Prostate gland (tissue), 2 donors: ENCODE measurements at places on chromosomes 1 and 21.

GRCh38 chr1:28480308-28480707, 25.5 kb upstream of the RCC1 start:
- peak; percentile 7 for DNase-seq

DNA sequence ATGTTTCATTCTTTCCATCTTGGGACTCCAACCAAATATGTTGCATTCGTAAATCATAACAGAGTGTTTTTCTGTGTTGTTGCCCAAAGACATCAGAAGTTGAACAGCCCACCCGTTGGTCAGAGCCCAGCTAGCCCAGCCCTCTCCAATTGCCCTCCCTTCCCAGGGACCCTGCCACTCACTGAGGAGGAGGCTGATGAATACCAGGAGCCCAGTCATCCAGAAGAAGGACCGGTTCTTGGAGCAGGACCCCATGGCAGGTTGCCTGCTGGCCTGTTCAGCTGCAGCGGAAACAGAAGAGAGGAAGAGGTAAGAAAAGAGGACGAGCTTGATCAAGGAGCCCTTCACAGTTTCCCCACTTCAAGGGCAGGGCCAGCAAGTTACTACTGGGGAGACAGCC, 172.2 kb upstream of the ETV3 start:
- no peak for DNase-seq

DNA sequence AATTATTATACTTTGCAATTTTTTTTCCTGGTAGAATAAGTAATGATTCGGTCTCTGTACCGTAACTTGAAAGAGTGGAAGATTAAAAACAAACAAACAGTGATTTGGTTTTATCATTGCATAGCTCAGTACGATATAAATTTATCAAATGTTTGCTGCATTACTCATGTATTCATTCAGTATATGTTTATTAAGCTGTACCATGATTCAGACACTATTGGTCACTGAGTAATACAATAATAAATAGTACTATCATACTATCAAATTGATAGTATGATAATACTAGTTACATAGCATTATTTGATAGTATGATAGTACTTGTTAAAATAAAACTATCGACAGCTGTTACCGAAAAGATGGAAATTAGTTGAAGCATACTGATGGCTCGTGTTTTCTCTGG, 12.1 kb downstream of the CENPF start:
- no peak for DNase-seq

DNA sequence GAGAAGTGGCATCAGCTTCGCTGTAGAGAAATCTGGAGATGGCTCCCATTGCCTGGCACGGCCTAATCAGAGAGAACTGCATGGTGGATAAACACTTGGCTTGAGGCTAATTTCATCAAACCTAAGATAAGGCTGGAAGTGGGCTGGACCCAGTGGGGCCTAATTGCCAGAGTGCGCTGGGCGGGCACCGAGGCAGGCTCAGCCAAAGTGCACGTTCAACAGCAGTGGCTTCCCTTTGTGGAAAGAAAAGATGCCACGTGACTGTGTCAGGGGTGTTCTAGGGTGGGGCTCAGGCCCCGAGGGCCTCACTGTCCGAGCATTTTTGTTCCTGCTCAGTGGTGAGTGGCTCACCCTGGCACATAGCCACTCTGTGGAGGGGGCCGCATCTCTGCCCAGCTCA, 5.8 kb downstream of the PLCH2 start:
- DNase-seq: no peak

GRCh38 chr21:28332796-28333195, 659.9 kb downstream of the LTN1 start:
- no peak for DNase-seq

DNA sequence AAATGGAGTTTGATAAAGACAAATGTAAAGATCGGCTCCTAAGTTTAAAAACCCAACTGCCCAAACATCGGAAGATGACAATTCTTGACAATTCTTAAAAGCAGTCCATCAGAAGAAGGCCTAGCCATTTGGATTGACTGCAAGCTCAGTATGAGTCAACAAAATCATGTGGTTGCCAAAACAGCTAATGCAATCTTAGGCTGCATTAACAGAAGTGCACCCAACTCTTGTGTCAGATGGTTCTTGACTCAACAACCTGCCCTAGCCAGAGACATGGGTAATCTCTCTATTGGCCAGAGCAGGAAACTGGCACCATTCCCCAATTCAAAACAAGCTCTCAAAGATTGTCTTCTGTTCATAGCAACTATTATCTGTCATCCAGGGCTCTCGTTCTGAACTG, 9.9 kb upstream of the NCF2 start:
- DNase-seq: no peak

DNA sequence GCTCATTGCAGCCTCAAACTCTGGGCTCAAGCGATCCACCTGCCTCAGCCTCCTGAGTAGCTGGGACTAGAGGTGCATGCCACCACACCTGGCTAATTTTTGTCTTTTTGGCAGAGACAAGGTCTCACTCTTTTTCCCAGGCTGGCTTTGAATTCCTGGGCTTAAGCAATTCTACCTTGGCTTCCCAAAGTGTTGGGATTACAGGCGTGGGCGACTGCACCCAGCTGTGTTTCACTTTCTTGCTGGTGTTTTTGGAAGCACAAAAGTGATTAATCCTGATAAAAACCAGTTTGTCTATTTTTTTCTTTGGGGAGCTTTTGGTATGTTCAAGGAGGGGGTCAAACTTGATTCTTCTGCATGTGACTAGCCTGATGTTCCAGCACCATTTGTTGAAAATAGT, 19.3 kb downstream of the RNF11 start:
- no peak for DNase-seq

DNA sequence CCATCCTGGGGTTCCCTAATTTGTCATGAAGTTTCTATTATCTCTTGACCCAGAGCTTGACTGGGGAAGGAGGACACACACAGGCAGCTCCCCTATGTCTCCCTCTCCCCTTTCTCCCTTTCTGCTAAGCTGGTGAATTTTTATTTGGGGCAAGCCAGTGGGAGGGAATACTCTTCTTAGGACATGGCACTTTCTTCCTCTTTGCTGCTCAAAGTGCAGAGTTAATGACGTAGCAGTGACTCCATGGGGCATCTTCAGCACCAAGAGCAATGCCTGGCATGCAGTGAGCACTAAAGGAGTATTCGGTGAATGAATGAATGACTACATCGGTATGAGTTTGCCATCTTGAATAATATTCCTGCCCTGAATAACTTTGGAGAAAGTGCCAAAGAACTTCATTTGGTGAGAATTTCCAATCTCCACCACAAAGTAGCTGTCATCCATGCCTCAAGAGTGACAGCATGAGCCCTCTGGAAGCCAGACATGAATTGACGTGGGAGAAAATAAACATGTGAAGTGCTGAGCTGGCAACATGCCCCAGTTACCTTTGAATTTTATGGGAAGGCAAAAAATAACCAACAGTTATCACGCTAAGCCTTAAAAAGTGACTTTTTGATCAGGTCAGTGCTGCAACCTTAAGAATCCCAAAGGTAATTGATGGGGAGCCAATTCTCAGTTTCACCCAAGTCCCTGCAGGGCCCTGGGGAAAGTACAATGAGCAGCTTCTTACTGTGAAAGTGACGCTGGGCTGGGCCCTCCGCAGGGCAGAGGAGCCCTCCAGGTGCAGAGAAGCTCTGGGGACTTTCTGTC, 22.1 kb upstream of the ATF3 start:
- no peak for DNase-seq

DNA sequence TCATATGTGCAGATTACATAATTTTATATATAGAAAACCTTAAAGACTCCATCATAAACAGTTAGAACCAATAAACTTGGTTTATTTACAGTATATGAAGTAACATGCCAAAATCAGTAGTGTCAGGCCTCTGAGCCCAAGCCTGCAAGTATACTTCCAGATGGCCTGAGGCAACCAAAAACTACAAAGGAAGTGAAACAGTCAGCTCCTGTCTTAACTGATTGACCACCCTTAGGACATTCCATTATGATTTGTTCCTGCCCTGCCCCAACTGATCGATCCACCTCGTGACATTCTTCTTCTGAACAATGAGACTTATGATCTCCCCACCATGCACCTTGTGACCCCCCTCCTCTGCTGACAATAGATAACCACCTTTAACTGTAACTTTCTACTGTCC, 630.3 kb downstream of the AMY1C start:
- DNase-seq: no peak

GRCh38 chr1:46431695-46432094, 37.6 kb downstream of the FAAH start:
- DNase-seq: no peak

GRCh38 chr1:41019353-41019745, 2.2 kb downstream of the SLFNL1 start:
- DNase-seq: no peak

DNA sequence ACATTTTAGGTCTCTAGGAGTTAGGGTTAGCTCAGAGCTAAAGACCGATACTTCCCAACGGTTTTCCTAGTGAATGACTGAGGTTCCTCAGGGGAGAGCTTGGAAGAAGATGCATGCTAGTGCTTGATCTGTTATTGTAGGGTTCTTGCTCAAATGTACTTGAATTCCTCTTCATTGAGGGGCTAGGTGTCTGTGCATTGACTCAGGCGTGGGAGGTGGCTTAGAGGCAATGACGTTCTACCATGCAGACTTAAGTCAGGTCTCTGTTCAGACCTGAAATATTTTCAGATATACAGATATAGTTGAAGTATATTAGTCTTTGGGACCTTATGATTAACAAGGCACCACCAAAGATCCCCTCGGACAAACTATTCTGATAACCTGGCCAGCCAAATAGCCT, 23.5 kb downstream of the S100A10 start:
- no peak for DNase-seq

DNA sequence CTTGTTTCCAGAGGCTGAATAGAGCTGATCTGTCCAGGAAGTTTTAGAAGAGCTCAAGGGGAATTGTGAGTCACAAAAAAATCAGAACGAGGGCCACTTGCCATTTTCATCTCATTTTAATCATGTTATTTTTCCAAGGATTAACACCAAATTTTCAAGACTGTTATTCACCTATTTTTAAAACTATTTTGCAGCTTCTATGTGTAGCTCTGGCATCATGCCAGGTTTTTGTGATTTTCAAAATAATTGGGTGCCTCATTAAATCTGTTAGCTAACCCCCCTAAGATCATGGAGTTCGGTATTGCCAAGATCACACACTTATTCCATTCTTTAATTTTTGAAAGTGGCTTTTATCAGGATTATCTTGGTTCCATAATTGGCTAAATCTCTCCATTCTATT, 90.9 kb downstream of the RGS7 start:
- no peak for DNase-seq

GRCh38 chr1:168187177-168187576, 8.4 kb downstream of the TIPRL start:
- no peak for DNase-seq

DNA sequence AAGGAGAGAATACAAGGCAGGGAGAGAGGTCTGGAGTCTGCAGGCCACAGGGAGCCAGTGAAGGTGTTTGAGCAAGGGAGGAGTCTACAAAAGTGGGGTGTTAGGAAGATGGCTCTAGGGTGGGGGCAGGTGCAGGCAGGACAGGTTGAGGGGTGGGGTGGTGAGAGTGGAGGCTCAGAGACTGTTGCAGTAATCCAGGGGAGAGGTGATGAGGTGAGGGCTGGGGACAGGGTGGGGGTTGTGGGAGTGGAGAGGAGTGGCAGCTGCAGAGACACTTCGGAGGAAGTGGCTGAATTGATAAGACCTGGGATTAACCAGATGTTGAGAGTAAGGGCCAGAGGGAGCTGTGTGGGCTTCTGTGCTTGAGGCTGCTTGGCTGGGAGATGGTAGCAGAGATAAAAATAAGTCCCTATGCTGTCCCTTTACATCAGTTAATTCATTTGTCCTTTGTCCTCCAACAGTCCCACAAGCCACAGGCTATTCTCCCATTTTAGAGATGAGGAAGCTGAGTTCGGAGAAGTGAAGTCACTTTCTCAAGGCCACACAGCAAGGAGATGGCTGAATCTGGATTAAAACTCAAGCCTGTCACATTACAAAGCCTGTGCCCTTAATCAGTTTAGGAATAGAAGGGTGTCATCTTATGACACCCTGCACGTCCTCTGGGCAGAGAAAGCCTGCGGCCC, 54.8 kb upstream of the SYNC start:
- DNase-seq: no peak

- no peak for DNase-seq
Measured at GRCh38 chr1:29546496-29546895, 310.2 kb downstream of the PTPRU start.
